ENCODE measurements at places on chromosomes 5 and 9. TPM values are rescaled to one million over a fixed set of nuclear protein-coding genes. Genes with fewer than 3 reads are reported as not detected.

The DIRAS2 gene
- total RNA-seq: 0.25 TPM

The NIM1K gene
- total RNA-seq: not detected

DNA sequence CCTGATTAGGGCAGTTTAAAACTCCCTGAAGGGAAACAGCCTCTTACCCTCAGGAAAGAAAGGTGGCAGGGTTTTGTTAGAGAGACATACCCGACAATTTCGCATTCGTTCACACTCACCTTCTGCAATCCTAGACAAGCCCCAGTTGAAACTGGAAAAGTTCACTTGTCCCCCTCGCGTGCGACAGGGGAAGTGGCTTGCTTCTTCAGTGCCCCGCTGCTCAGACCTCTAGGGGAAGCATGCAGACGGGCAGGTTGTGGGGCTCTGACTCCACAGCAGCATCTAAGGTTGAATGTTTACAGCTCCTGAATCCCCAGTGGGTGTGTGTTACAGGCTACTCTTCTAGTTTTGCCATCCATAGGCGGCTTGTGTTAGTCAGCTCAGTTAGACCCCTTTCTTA, 575.7 kb upstream of the ACO1 start:
- no peaks in the 10 kb centered on the region for H3K36me3 ChIP-seq
- H3K27me3 ChIP-seq: no peaks in the 10 kb centered on the region
- DNase-seq: no peak
- H3K4me3 ChIP-seq: no peak overlapping the region

DNA sequence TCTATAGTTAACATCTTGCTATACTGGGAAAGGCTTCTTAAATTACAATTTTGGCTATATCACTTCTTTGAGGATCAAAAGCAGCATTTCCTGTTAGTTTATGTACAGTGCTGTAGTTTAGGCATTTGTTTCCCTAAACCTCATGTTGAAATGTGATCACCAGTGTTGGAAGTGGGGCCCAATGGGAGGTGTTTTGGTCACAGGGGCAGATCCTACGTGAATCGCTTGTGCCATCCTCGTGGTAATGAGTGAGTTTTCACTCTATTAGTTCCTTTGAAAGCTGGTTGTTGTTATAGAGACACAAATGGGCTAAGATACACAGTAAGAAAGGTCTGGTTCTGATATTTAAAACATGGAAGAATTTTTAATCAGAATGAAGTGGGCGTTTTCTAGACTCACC, 5.8 kb downstream of the ACTL7A start:
- peaks cover 21% of the 10 kb centered on the region for H3K4me1 ChIP-seq
- H3K36me3 ChIP-seq: peaks cover 12% of the 10 kb centered on the region
- no peaks in the 10 kb centered on the region for H3K27me3 ChIP-seq
- no peak for DNase-seq
- no peak overlapping the region for H3K4me3 ChIP-seq
- H3K27ac ChIP-seq: no peak overlapping the region

DNA sequence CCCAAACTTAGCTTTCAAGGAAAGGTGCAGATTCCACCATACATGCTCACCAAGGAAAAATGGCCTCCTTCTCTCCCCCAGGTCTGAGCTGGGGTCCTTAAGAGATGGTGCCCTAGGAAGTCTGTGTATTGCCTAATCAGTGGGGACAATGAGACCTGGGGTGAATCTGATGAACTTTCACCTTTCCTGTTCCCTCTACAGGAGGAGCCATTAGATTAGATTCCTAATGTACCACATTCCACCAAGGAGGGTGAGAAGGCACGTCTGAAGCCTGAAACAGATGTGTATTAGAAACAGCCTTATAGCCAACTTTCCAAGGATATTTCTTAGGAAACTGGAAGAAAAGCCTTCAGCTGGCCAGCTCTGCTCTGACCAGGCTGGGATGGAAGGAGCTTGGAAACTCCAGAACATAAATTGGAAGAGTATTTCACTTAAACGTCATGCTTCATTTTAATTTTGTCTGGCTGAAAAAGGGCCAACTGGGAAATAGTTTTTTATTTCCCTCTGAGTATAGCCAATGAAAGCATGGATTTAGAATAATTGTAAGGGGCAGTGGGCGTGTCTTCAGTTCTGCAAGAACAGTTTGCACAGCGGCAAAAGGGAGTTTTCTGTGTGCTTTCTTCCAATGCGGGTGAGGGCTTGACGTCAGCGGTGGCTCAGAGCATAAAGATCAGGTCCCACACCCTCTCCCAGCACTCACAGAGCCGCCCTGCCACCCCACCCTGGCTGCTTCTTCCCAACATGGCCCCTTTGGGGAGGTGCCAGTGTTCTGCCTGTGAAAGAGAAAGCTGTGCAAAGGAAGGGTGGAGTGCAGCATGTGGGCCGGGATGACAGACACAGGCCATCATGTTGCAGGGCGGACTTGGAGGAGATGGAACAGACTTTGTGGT, 210.9 kb downstream of the ESM1 start:
- no peak for DNase-seq
- no peak overlapping the region for H3K4me3 ChIP-seq
- no peaks in the 10 kb centered on the region for H3K36me3 ChIP-seq
- no peaks in the 10 kb centered on the region for H3K4me1 ChIP-seq
- H3K27me3 ChIP-seq: no peaks in the 10 kb centered on the region
- no peak overlapping the region for H3K27ac ChIP-seq

- H3K27me3 ChIP-seq: no peaks in the 10 kb centered on the region
- peak overlapping the region; percentile 6 for H3K27ac ChIP-seq
- H3K4me1 ChIP-seq: peaks cover 41% of the 10 kb centered on the region
- H3K4me3 ChIP-seq: no peak overlapping the region
- peaks cover 6% of the 10 kb centered on the region for H3K36me3 ChIP-seq
Observed at GRCh38 chr5:116303340-116303739, 218.5 kb downstream of the COMMD10 start.

GRCh38 chr5:143968071-143968878, 156.3 kb downstream of the HMHB1 start:
- H3K4me1 ChIP-seq: no peaks in the 10 kb centered on the region
- H3K27ac ChIP-seq: no peak overlapping the region
- no peak overlapping the region for H3K4me3 ChIP-seq
- no peaks in the 10 kb centered on the region for H3K36me3 ChIP-seq

- H3K4me3 ChIP-seq: no peak overlapping the region
- H3K36me3 ChIP-seq: no peaks in the 10 kb centered on the region
- H3K4me1 ChIP-seq: no peaks in the 10 kb centered on the region
- DNase-seq: no peak
- H3K27ac ChIP-seq: no peak overlapping the region
Observed at GRCh38 chr9:68974431-68974830, 39.5 kb downstream of the PRKACG start.

DNA sequence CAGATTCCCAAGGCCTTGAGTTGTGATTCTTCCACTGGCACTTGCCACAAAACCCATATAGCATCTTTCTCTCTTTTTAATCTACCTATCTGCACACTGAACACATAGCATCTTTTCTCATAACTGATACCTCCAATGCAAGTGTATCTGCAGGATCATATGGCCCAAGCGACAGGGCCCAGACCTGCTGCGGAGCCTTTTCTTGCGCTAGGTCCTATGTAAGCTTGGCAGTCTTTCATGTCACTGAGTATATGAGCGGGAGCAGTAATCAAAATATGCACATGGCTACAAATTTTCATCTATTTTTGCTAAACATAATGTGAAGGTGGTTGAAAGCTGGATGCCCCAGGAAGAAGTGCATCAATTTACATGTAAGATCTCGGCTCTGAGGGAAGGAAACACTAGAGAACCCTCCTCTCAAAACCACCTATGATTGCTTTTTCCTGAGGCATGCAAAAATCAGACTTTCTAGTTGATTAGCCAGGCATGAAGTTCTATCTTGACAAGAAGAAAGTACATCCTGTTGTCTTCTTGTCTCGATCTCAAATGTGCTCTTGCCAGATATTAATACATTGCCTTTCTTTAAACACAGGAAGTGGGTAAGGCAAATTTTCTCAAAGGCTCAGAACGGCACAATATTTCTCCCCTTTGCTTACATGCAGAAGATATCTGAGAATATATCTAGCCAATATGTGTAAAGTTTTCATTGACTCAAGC, 26.9 kb upstream of the CEMIP2 start:
- no peaks in the 10 kb centered on the region for H3K36me3 ChIP-seq
- no peak overlapping the region for H3K27ac ChIP-seq
- no peak for DNase-seq
- H3K4me1 ChIP-seq: no peaks in the 10 kb centered on the region
- H3K4me3 ChIP-seq: no peak overlapping the region

DNA sequence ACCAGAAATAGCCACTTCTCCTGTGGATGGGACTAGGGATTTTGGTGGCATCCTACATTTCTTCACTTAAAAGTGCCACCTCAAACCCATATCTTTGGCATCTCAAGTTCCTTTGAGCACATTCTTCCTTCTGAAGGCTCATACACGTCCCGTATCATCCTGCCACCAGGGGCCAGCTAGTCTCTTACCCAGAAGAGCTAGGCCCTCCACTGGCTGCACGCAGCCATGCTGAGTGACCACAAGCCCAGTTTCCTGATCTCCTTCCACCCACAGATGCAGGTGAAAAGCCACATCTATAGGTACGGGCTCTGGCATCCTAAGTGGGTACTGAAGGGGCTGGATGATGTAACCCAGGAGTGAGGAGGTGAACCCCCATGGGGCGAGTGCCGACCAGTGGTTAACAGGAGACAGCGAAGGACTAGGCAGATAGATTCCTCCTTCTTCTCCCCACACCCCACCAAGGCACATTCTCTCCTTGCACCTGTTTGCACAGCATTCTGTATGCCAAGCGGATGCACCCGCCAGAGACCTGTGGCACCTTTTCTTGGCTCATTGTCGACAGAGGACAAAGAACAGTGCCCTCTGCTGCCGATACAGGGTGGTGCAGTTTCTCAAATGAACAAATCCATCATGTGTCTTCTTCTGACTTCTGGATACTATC, 14.4 kb upstream of the SCGB3A1 start:
- H3K36me3 ChIP-seq: no peaks in the 10 kb centered on the region
- DNase-seq: peak; percentile 70
- H3K4me3 ChIP-seq: no peak overlapping the region
- H3K27me3 ChIP-seq: no peaks in the 10 kb centered on the region
- no peaks in the 10 kb centered on the region for H3K4me1 ChIP-seq

DNA sequence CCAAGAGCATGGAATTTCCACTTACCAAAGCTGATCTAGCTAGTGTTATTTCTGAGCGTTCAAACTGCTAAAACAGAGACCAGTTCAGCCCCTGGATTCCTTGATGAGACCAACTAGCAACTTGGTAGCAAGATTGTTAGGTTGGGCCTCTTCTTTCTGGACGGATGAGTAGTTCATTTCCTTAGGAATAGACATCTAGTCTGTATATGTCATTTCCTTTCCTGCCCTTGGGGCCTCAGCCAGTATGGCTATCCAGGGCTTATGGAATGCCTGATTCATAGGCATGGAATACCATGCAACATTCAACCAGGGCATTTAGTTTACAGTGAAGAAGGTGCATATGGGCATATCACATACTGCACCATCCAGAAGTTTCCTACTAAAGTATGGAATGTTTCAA, 14.5 kb upstream of the LPAR1 start:
- no peaks in the 10 kb centered on the region for H3K27me3 ChIP-seq
- no peaks in the 10 kb centered on the region for H3K36me3 ChIP-seq
- H3K4me3 ChIP-seq: no peak overlapping the region
- no peaks in the 10 kb centered on the region for H3K4me1 ChIP-seq

Measured in liver (tissue), 10 donors.